ENCODE measurements at places on chromosomes 4 and X.

- DNase-seq = no peak
These were observed 46.6 kb downstream of the IL13RA2 start for GRCh38 chrX:114970806-114971205.

DNA sequence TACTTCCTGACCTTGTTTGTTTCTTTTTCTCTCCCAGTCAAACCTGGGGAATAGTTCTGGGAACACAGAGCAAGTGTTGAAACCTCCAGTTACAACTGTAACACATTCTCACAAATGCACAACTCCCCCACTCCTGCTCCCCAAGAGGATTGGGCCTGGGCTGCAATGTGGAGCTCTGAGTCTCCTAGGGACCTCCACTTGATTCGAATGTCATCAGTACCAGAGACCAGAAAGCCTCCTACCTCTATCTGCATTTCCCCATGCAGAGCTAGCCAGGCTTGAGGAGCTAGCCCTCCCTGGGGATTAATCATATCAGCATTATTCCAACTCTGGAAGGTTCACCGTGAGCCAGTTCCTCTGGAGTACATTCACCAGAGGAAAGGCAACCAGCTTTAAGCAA lies 41.7 kb upstream of the CITED1 start:
- no peak for DNase-seq

GRCh38 chr4:76886214-76886613 lies 11.7 kb downstream of the SOWAHB start:
- DNase-seq = no peak

- DNase-seq = no peak
These were observed 30.3 kb upstream of the ADH1C start for GRCh38 chr4:99382745-99383360.

- no peak for DNase-seq
These were observed 22.3 kb upstream of the CLOCK start for GRCh38 chr4:55568905-55569504.

DNA sequence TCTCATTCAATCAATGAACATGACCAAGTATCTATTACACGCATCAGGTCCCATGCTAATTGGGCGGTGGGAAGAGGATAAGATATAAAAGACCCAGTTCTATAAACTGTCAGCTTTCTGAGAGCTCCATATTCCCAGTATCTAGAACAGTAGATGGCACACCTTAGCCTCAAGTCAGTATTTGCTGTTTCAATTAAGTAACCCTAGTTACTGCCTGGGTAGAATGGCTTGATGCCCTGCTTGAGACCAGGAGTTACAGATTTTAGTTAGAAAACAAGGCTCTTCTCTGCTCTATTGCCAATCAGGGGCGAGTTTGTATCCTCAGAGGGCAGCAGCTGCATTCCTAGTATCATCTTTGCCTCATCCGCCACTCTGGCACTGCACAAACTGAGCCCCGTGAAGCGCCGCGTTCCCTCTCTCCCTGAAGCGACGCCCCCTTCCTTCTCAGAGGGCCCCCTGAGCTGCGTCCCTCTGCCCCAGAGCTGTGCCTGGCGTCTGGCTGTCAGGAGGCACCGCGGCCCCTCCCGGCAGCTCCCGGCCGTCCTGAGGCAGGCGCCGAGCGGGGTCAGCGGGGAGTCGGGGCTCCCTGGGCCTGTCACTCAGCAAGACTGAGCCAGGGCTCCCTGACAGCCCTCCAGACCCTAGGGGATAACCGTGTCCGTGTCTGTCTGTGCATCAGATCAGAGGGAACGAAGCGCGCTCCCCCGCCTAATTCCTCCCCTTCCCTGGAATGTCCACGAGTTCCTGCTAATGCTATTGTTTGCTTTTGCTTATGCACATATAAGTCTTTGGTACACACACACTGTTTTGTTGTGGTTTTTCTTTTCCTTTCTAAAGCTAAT lies 212.4 kb upstream of the TTC29 start:
- peak; percentile 7 for DNase-seq

- DNase-seq = no peak
These were observed 831.5 kb downstream of the STIM2 start for GRCh38 chr4:27692158-27692557.

GRCh38 chr4:38821739-38822138 lies 17.1 kb upstream of the TLR1 start:
- DNase-seq = no peak

DNA sequence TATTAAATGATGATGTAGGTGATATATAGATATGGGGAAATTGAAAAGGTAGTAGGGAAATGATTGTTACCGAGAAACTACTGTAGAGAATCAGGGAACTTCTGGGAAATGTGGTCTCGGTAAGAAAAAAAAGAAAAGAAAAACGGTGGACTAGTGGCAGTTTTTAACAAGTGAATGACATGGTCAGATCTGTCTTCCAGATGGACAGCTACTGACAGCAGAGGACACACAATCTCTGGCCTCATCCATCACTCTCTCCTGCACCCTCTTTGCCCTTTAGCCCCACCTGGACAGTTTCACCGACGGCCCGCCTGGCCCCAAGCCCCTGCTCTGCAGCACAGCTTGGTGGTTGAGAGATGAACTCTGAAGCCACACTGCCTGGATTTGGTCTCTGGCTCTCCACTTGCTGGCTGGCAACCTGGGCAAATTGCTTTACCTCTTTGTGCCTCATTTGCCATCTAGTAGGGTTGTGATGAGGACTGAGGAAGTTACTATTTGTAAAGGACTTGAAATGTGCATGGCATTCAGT lies 23.4 kb downstream of the RBM47 start:
- DNase-seq = no peak

GRCh38 chr4:39504538-39504937 lies 22.7 kb downstream of the UGDH start:
- no peak for DNase-seq

GRCh38 chr4:6668391-6668790 lies 25.3 kb upstream of the S100P start:
- DNase-seq = no peak

- no peak for DNase-seq
These were observed 228.1 kb downstream of the ADAMTS3 start for GRCh38 chr4:72340803-72341431.

DNA sequence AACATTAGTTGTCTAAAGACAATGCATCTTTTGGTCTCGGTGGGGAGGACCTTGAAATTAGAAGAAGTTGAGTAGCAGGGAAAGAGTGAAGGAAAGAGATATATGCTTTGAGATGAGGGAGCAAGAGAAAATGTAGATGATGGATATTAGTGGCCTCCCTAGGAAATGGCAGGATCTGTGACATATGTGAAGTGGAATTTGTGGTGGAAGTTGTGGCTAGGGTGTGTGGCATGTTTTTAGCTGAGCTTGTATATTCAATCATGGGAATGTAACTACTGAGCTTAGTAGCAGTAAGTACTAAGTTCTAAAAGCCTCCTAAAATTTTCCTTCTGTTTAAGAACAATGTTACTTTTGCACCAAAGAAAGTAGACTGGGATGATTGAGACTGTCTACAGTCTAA lies 382.8 kb upstream of the CTSO start:
- DNase-seq = no peak

- DNase-seq = no peak
These were observed 624.3 kb upstream of the EPHA5 start for GRCh38 chr4:66294638-66295037.

DNA sequence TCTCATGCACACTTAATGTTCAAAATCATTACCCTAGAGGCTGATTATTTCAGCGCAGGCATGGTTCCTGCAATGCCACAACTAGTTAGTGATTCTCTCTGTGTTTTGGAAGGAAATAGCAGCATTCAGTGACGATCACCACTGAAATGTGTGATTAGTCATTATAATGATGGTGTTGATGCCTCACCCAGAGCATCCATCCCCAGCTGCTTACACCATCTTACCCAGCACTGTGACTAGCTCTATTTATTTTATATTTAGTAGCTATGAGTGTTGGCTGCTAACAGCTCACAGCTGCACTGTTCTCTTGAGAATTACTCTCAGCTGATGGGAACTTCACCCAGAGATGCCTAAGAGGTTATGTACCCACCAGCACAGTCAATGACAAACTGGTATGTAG lies 60.5 kb upstream of the TSPAN7 start:
- no peak for DNase-seq

GRCh38 chrX:39736216-39737211 lies 361.2 kb downstream of the BCOR start:
- DNase-seq = peak; percentile 29

DNA sequence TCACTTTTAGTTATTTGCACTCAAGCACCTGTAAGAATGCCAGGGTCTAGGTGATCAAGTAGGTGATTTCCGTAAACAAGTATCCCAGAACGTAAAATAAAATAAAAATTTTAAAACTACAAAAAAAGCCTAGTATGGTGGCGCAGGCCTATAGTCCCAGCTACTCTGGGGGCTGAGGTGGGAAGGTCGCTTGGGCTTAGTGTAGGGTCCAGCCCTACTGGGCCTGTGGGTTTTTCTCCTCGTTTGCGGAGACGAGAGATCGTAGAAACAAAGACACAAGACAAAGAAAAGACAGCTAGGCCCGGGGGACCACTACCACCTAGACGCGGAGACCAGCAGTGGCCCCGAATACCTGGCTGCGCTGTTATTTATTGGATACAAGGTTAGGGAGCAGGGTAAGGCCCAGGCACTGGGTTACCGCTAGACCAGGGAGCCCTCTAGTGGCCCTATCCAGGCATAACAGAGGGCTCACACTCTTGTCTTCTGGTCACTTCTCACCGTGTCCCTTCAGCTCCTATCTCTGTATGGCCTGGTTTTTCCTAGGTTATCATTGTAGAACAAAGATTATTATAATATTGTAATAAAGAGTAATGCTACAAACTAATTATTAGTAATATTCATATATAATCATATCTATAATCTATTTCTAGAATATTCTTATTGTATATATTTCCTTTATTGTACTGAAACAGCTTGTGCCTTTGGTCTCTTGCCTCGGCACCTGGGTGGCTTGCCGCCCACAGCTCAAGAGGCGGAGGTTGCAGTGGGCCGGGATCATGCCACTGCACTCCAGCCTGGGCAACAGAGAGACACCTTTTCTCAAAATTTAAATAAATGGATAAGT lies 38.4 kb downstream of the SAGE1 start:
- no peak for DNase-seq

- no peak for DNase-seq
These were observed 57.5 kb downstream of the SRPX start for GRCh38 chrX:38163193-38163592.

- no peak for DNase-seq
These were observed 305.7 kb downstream of the ARHGAP24 start for GRCh38 chr4:85780664-85781063.

DNA sequence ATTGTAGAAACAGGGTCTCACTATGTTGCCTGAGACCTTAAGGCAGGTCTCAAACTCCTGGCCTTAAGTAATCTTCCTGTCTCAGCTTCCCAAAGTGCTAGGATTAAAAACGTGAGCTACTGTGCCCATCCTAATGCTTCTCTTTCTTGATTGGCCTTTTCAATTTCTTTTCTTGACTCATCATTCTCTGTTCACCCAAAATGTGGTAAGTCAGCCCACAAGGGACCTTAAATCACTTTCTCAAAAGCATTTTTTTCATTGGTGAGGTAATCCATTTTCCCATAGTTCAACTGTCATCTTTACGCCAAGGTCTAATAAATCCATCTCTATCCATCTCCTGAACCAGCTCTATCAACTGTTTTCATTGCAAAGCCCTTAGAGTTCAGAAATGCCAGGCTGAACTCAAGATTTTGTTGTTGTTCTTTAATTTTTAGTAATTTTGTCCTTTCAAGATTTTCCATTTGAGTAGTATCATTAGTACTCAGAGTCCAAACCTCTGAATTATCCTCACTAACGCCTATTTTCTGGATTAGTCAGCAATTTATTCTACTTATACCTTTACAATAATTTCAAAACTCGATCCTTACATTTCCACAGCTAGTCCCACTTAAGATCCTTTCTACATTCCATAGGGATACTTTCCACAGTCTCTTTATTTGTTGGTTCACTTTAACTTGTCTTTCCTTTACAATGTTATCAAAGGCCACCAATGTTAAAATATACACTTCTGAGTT lies 528.6 kb downstream of the IL15 start:
- DNase-seq = no peak

GRCh38 chrX:46216406-46216805 lies 328.8 kb downstream of the ZNF674 start:
- no peak for DNase-seq

- DNase-seq = no peak
These were observed 972.5 kb downstream of the CCSER1 start for GRCh38 chr4:91099666-91100065.

DNA sequence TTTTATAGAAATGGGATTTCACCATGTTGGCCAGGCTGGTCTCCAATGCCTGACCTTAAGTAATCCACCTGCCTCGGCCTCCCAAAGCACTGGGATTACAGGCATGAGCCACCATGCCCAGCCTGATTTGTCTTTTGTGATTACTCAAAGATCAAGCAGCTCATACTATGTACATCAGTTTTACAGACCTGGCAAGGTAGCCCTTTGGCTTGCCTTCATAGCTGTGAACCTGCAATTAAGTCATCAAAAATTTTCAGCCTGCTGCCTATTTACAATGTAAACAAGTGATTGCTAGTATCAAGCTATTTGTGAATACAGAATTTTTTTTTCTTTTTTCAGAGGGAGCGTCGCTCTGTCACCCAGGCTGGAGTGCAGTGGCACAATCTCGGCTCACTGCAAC lies 46.2 kb downstream of the GSX2 start:
- no peak for DNase-seq

DNA sequence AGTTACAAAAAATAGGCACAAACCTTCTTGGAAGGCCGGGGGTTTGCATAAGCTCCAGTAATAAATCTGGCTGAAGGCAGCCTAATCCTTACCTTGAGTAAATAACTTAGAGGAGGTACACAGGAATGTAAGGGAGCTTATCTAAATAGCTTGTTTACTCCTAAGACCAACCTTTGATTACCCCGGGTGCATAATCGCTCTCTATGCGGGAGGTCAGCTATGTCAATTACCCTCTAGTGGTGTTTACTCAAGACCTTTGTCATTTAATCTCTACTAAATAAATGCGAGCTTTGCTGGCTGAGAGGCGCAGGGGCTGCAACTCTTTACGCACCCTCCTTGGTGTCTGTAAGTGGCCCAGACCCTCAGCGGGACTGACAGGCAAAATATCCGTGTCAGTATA lies 50.2 kb upstream of the MAP9 start:
- DNase-seq = no peak

DNA sequence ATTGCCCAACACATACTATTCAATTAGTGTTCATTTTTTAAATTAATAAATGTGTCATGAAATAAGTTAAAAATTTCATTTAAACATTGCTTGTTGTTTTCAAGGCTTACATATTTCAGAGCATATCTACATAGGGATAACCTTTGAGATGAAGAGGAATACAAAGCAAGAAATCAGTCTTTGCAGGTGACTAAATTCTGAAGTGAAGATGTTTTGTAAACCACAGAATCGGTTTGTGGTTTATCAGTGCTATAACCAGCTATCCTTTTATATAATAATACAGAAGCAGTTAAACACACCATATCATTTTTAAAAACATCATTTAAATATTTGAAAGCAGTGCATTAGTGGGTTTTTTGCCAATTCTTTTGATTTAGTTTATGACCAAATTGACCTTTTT lies 26.9 kb downstream of the FAM241A start:
- DNase-seq = no peak

- DNase-seq = no peak
These were observed 107.8 kb upstream of the SCML1 start for GRCh38 chrX:17629519-17629918.

GRCh38 chr4:15910155-15910940 lies 28.2 kb downstream of the FGFBP1 start:
- no peak for DNase-seq

Measured in H54 (cell line).